Body of pancreas (tissue), 4 donors: ENCODE measurements at places on chromosomes 3 and 15. TPM values are rescaled to one million over a fixed set of nuclear protein-coding genes. Genes with fewer than 3 reads are reported as not detected.

DNA sequence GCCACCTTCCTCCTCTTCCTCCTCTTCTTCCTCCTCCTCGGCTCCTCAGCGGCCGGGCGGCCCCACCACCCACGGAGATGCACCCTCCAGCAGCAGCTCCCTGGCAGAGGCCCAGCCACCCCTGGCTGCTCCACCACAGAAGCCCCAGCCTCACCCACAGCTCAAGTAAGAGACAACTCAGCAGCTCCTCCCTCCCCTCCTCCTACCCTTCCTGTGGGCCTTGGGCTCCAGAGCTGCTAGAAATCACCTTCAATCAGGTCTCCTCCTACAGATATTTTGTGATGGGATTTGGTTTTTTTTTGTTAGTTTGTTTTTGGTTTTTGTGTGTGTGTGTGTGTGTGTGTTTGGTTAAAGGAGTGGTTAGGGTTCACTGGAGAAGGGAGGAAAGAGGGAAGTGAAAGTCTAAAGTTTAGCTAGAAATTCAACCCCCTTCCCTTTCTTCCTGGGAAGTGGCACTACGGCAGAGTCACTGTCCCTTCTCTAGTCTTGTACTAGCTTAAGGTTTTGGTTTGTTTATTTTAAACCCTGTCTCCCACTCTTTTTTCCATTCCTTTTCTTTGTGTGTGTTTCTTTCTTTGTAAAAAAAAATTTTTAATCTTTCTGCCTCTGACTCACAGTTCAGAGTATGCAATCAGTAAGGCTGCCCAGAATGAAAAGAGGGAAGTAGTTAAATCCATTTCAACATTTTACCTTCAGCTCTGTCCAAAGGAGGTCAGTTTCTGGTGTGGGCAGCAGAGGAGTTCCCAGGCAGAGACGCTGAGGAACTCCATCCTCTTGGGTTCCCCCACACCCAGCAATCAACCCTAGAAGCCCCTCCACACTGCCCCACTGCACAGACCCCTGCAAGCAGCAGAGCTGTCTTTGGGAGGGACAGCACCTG lies 29.0 kb upstream of the TIMP4 start:
- DNase-seq: peak; percentile 26

DNA sequence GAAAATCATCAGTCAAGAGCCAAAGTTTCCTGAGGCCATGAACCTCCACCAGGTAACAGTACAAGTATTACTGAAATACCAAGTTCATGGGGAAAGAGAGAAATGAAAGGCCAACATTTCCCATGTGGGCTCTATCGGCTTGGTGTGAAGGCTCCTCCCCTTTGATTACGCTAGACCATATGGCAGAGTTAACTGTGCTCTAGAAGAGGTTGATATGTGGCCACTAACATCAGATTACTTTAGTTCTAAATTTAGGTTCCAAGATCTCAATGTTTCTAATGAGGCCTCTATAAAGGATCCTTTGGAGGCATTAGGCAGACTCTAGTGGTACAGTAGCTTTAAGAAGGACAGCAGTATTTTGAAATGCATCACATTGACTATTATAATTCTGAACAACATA lies 127.1 kb downstream of the SEMA6D start:
- no peak for DNase-seq

Gene ATP2C1
- total RNA-seq: 36.3 TPM

DNA sequence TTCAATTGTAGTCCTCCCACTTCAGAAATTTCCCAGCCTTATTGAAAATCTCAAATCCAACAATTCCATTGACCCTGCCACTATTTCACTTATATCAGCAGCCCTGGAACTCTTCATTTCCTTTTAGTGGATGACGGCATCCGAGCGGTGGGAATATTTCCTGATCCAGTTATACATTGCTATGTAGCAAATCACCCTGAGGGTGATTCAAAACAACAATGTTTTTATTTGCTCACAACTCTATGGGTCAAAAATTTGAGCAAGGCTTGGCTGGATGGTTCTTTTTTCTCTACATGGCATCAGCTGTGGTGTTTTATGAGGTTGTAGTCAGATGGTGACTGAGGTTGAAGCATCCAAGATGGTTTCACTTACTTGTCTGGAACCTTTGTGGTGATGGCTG lies 70.5 kb downstream of the CHST2 start:
- DNase-seq: no peak

- no peak for DNase-seq
These were observed 21.4 kb downstream of the ACKR2 start for GRCh38 chr3:42830437-42831320.

DNA sequence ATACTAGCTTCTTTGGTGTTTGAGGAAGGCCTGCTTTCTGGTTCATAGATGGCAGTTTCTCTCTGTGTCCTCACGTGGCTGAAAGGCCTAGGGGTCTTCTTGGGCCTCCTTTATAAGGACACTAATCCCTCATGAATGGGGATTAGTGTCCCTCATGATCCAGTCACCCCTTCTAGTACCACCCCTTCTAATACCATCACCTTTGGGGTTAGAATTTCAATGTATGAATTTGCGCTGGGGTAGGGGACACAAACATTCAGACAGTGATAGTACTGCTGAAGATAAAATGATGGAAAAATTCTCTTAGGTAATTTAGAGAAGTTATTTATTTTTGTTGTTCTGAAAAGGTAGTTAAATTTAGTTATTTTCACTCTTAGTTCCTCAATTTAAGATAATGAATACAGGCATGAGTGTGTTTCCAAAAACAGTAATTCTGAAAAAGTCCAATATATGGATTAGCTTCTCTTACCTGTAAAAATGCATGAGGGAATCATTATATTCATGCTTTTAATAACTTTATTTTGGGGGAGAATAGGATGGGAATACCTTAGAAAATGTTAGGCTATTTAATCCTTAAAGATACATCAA lies 103.6 kb downstream of the FNDC3B start:
- no peak for DNase-seq

DNA sequence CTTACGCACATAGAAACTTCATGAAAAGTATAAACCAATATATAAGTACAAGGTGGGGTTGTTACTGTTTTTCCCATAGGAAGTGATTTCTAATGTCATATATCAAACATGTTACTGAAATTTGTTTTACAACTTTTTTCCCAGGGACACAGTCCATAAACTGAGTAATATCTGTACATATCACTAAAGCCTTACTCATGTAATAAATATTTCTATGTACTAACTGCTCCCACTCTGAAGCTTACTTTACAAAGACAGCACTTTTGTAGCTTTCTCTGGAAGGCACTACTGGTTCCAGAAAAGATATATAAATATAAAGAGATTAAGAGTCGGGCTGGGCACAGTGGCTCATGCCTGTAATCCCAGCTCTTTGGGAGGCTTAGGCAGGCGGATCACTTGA lies 91.7 kb downstream of the MYO5A start:
- DNase-seq: no peak

DNA sequence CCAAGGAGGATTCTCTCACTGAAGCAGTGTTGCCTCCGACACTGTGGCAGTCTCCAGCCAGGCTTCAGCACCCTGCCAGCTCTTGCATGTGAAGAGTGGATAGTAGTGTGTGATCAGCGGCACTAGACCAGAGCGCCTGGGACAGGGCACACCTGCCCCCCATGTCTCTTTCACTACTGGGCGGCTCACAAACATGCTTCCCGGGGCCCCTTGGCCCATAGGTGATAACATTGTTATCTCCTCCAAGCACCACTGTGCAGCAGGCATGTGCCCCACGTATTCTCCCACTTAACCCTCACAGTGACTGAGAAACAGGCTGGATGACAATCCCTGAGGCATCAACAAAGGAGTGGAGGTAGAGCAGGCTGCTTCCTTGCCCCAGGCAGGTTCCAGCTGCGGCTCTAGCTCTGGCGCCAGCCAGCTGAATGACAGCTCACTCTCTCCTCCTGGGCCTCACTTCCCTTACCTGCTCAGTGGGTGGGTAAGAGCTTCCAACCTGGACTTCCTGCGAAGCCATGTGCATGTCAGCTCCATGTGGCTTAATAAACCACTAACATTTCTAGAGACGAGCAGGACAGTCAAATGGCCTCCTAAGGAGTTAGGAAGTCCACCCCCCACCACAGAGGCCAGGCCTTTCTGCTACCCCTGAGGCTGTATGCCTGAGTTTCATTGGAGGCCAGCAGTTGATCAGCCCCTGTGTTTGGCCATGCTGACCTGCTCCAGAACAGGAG lies 37.8 kb downstream of the KLF13 start:
- DNase-seq: peak; percentile 56

DNA sequence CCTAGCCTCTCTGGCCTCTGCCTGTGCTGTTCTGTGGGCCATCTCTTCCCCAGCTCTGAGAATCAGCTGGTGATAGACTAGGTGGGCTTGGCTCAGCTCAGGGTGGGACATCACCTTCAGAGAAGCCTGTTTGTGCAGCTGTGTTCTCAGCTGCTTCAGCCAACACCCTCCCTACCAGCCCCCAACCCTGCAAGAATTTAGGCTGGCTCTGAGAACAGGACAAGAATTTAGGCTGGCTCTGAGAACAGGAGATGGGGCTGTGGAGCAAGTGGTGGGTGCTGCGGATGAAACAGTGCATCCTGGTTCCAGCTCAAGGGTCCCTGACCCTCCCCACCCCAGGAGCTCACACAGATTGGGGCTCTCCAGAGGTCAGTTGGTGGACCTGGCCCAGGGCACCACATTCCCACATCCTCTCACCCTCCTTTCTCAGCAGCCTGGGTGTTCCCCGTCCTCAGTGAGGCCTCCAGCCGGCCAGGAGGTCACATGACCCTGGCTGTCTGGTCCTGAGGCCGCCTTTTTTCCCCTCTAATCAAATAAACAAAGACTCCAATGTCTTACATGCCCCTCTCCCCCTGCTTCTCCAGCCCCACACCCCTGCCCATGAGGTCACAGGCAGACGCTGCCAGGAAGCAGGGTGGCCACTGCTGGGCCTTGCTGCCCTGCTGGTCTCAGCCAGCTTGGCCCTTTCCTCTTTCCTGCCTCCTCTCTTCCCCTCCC lies 14.9 kb downstream of the PLEKHO2 start:
- DNase-seq: peak; percentile 46

GRCh38 chr3:39219702-39220101 lies 27.3 kb upstream of the XIRP1 start:
- DNase-seq: no peak

DNA sequence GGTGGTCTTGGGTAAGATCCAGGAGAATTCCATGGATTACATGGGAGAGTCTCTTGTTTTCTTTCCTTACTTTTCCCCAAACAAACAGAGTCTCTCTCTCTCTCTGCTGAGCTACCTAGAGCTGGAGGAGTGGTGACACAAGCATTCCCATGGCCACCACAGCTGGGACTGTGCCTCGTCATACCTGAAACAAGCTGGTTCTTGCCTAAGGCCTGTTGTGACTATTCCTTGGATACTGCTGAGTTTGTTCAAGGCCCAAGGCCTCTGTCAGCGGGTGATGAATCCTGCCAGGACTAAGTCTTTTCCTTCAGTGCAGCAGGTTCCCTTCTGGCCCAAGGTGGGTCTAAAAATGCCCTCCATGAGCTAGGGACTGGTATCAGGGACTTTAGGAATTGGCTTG lies 378.1 kb upstream of the ZNF385D start:
- DNase-seq: no peak

Gene SH2D7
- total RNA-seq: not detected

GRCh38 chr3:149585401-149585726 lies 72.5 kb downstream of the WWTR1 start:
- no peak for DNase-seq

DNA sequence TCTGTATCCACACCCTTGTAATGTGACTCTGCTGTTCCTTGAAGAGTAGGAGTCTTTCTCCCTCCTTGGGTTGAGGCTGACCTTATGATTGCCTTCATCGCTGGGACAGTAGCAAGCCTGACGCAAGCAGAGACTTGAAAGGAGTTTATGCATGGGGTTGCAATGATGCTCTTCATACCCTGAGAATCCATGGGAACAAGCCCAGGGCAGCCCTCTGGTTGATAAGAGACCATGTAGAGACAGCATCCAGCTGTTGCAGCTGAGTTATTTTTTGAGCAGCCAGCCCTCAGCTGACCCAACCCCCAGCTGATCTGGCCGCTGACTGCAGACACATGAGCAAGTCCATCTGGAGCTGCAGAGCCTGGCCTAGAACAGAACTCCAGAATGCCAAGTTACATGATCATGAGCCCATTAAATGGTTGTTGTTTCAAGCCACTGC lies 60.6 kb upstream of the ARNT2 start:
- peak; percentile 34 for DNase-seq

- no peak for DNase-seq
These were observed 43.9 kb downstream of the ONECUT1 start for GRCh38 chr15:52746162-52746757.

Gene SLC41A3
- total RNA-seq: 27.4 TPM

GRCh38 chr3:38837358-38837757 lies 21.3 kb upstream of the SCN10A start:
- no peak for DNase-seq

Gene IMPG2
- total RNA-seq: 0.26 TPM

DNA sequence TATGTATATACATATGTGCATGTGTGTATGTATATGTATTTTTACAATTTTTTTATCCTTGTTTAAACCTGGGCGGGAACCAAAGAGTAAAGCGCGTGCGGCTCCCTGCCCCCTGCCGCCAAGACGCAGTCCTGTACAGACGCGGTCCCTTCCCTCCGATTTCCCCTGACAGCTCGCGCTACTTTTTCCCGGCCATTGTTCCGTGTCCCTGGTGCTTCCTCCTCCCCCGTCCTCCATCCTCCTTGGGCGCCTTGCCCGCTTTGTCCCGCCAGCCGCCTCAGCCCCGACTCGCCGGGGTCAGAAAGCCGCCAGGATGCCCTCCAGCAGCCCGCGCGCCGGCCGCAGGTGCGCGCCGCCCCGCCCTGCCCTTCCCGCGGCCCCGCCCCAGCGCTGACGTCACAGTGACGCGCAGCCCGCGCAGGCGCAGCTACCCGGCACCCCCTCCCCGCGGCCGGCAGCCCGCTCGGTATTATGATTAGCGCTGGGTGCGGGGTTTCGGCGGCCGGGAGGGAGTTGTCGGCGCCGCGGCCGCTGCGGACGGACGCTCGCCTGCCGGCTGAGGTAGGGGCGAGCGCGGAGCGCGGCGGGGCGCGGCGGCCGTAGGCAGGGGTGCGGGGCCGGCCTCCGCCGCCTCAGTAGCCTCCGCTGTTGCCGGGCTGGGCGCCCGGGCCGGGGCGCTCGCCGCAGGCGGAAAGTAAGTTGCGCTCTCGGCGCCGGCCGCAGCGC lies at the start of gene SNRK:
TSS of gene SNRK (plus strand) at position 426 of the 726 bp plus-strand sequence. CDS start 16,664 bp downstream, outside the sequence.
- DNase-seq: peak; percentile 91

DNA sequence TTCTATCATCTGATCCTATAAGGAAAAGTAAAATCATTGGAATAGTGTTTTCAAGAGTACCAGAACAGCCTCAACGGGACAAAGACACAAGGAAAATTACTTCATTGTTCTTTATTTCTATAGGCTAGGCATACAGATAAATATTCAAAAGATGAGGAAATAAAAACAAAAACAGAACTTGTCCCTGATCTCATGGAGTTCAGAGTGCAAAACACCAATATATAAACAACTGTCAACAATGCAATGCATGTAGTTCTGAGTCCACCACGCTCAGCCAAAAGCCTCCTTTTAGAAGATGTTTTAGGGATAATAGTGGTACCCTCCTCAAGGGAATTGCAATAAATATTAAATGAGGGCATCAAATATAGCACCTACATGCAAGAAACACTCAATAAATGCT lies 4.6 kb upstream of the SLC4A7 start:
- DNase-seq: no peak

Gene VILL
- 10.4 TPM for total RNA-seq
